ENCODE measurements at places on chromosomes 2 and 18.

- peak; percentile 36 for DNase-seq
Measured at GRCh38 chr2:96146153-96146880, 1.1 kb upstream of the DUSP2 start.

DNA sequence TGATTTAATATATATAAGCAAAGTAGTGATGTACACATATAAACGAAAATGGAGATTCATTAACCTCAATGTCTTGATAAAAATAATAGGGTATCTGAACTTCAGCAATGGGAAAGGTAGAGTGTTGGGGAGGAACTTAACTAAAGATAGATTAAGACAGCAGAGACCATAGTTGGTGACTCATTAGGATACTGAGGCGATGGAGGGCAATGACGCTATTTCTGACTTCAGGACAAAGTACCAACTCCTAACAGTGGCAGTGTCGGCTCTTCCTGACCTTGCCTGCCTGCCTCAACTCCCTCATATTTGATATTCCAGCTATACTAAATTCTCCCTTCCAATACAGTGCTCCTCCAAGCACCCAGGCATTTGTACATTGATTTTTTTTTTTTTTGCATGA is 98.6 kb downstream of the CDH2 start:
- DNase-seq: no peak

- no peak for DNase-seq
Measured at GRCh38 chr2:150271952-150272802, 215.3 kb downstream of the RND3 start.

DNA sequence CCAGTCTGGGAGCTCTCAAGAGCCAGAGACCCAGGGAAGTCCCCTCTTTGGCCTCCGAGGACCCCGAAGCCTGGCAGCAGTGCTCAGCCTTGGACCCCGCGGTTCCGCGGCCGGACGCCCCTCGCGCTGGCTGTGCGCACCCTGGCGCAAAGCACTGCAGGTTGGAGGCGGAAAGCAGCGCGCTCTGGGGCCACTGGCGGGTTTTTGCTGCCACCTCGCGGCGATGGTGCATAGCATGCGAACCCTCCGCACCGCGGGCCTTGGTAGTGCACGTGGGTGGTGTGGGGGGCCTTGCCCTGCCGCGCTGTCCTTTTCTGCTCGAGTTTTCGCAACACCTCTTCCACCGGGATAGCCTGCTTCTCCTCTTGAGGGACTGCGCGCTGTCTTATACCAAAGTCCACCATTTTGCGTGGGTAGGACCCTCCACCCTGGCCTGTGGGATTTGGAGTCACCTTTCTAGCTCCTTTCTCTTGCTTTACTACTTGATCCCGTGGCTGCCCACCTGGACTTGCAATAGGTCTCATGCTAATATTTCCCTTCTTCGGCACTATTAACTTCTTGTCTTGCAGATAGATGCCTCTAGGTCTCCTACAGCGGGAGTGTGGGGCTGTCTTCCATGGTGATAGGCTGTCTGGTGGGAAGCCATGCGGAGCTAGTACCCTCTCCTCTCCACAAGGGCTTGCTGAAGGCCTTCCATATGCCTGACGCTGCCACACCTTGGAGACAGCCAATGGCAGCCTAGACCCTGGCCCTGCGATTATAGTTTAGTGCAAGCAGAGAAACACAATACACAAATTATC is 14.3 kb downstream of the SIX3 start:
- DNase-seq: peak; percentile 75

GRCh38 chr2:207660994-207661393 is 35.8 kb upstream of the METTL21A start:
- DNase-seq: no peak

DNA sequence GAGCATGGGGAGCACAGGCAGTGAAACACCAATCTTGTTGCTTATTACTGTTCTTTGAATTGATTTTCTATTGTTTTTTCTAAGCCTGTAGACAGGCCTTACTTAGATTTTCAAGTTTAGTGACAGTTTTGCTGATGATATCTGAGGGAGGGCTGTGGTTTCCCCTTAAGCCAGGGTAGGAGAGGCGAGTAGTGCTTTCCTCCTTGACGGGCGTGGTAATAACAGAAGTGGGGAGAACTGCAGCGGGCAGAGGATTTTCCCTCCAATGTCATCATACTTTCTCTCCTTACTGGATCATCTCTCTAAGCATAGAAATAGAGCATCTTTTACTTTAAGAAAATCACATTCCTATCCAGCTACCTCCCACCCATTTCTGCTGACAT is 314.4 kb downstream of the ALK start:
- no peak for DNase-seq

DNA sequence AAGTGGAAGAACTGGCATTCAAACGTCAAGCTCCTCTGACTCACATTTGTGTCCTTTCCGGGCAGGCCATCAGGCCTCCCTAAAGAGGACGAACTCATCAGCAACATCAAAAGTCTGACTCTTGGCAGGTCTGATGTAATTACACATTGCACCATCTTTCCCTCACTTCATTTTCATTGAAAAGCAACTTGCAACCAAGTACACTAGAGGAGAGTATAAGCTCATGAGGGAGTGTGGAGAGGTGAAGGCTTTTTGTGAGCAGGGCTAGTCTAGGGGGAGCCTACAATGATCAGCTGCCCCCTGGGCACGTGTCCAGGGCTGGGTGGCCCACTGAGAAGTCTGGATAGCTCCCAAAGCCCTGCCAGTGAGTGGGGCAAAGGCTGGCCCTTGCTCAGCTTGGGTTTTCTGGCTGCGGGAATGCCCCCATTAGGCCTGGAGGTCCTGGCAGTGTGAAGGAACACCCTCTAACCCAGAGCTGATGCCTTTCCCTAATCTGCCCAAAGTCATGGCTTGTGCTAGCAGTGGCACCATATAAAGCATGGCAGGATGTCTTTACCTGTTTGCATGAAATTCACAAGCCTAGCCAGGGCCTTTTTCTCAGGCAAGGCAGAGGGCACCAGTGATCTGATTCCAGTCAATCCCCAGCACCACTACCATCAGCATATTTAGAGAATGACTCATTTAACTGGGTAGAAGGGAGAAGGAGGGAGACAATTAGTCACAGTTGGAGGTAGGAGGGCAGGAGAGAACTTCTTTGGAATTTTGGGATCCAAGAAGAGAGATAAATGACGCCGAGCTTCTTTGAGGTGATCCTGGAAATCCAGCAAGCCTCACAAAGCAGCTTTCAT is 8.5 kb upstream of the DAW1 start:
- no peak for DNase-seq

GRCh38 chr2:74902281-74902860 is 56.1 kb upstream of the POLE4 start:
- no peak for DNase-seq

GRCh38 chr2:240121190-240121589 is 14.9 kb downstream of the COPS9 start:
- DNase-seq: no peak

DNA sequence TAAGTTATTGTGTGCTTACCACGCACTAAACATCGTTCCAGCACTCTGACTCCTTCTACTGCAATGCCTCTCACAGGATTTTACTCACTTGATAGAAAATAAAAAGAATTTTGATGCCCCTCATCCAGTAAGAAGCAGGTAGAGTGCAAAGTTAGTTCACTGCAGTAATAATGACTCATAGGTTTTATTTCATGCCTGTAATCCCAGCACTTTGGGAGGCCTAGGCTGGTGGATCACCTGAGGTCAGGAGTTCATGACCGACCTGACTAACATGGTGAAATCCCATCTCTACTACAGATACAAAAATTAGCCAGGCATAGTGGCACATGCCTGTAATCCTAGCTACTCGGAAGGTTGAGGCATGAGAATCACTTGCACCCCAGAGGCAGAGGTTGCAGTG is 190.6 kb downstream of the RAD51AP2 start:
- no peak for DNase-seq

DNA sequence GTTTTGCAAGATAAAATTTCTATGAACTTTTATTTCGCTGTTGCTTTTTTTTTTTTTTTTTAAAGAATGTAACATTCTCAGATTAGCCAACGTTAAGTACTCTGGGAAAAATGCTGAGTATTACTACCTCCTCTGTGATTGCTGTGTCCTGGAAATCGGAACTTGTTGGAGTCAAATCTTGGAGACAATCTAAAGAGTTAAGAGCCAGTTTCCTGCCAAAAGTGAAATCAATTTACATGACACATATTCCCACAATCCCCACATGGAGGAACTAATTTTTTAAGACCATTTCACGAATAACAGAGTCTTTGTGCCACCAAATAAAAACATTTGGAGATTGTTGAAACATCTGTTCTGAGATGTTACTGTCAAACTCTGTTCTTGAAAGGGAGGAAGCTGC is 127.8 kb downstream of the MEP1B start:
- DNase-seq: no peak

- no peak for DNase-seq
Measured at GRCh38 chr18:39701055-39701783, 2135.6 kb upstream of the CELF4 start.

DNA sequence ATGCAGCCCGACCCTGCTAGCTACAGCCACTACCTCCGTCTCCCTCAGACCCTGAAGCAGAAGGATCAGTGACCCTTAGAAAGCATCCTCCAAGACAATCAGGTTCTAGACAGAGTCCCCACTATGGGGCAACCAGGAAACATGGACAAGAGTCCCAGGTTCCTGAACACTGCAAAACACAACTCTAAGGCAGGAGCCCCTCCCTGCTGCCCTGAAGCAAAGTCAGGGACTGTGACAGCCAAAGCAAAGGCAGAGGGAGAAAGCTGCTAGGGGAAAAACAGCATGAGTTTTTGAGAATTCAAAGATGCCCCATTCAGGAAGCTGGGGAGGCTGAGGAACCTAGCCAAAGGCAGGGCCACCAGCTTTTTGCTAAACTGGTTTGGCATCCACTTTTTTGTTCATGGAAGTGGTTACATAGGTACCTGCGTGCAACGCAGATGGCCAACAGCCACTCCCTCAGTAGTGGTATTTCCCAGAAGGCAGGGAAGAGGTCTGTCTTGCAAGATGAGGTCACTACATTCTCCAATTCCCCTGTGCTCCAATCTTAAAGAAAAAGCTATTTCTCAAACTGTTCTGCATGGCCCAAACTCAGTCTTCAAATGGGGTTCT is 33.2 kb downstream of the MYO5B start:
- no peak for DNase-seq

DNA sequence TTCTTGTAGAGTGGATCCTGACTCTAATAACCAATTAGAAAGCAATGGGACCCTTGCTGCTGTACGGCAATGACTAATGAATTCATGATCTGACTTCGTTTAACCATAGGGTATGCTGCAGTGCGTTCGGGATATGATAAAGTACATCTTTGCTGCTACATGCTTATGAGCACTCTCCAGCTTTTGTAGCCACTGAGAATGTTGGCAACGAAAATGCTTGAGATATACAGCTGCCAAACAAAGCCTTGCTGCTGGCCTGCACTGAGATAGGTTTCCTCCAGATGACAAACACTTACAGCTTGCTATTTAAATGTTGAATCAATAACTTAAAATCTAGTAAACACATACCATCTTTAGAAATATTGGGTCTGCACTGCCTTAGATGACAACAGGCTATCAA is 372.4 kb upstream of the SLC8A1 start:
- no peak for DNase-seq

DNA sequence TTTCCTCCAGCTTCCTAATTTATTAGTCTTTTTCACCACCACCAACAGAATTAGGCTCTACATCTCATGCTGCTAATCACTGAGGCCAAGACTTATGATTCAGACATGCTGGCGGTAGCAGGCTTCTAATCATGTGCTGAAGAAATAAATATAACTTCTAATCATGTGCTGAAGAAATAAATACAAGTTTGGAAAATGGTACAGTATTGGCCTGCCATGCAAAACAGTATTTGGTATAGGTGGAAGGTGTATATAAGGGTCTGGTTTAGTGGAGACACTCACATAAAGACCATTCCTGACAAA is 240.7 kb downstream of the TGIF1 start:
- DNase-seq: no peak

- peak; percentile 70 for DNase-seq
Measured at GRCh38 chr2:233350708-233351107, 3.6 kb upstream of the DGKD start.

DNA sequence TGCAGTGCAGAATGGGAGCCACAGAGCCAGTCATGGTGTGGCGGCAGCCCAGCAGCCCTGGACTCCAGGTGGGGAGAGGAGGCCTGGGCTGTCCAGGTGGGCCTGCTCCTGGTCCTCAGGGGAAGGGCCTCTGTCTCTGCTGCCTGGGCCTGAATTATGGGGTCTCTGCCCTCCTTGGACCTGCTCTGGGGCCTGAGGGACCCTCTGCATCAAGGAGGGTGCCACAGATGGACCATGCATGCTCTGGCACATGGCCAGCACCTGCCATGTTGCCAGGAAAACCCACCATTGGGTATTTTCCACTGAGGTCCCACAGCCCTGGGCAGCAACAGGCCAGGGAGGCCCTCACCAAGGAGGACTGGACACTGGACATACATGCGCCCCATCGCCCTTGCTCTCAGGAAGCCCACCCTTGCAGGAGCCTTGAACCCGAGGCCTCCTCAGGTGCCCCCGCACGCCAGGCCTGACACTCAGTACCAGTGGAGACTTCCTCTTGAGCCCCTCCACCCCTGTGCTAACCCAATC is 107.1 kb downstream of the NDUFA10 start:
- no peak for DNase-seq

DNA sequence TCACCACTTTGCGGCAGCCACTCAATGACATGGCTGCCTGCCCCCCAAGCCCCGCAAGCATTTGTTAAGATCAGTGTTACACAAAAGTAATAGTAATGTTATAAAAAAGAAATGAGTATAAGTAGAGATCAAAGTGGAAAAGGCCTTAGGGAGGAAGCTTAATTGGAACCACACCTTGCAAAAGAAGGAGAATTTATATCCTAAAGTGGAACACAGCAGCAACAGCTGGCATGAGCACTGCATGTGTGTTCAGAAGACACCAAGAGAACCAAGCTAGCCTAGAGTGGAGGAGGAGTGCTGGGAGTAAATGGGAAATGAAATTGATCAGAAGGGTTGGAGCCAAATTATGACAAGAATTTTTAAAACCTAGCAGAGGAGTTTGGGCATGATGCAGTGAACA is 73.1 kb upstream of the STK17B start:
- DNase-seq: no peak

GRCh38 chr2:96505231-96505889 is at the start of gene NEURL3:
NEURL3 (minus strand) TSS chr2:96505357; CDS start chr2:96505286, 71 bp downstream.
- DNase-seq: no peak

GRCh38 chr2:9247177-9247576 is 40.6 kb downstream of the ASAP2 start:
- DNase-seq: no peak
